ENCODE measurements at places on chromosomes 5 and 9.
A peak's percentile ranks its signal among the peaks of the same experiment; 100 is the strongest.

DNA sequence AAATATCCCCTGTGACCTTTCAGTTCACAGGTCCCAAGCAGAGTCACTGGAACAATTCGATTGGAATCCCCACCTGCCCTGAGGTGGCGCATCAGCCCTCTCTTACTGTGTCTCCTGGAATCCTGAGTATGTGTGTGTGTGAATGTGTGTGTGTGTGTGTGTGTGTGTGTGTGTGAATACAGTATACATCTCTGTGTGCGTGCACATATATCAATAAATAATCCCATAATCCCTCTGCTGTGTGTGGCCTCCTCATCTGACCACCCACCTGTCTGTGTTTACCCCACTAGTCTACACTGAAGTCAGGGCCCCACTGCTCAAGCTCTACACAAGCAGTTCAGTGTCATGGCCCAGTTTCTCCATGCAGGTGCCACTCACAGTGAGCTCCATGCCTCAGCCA lies 187.4 kb downstream of the ERCC6L2 start:
- no peak for DNase-seq

- no peak for DNase-seq
Observed at GRCh38 chr5:162558120-162558519, 490.5 kb downstream of the GABRG2 start.

- DNase-seq = peak; percentile 91
Observed at GRCh38 chr5:95591490-95591901, 28.4 kb upstream of the GPR150 start.

DNA sequence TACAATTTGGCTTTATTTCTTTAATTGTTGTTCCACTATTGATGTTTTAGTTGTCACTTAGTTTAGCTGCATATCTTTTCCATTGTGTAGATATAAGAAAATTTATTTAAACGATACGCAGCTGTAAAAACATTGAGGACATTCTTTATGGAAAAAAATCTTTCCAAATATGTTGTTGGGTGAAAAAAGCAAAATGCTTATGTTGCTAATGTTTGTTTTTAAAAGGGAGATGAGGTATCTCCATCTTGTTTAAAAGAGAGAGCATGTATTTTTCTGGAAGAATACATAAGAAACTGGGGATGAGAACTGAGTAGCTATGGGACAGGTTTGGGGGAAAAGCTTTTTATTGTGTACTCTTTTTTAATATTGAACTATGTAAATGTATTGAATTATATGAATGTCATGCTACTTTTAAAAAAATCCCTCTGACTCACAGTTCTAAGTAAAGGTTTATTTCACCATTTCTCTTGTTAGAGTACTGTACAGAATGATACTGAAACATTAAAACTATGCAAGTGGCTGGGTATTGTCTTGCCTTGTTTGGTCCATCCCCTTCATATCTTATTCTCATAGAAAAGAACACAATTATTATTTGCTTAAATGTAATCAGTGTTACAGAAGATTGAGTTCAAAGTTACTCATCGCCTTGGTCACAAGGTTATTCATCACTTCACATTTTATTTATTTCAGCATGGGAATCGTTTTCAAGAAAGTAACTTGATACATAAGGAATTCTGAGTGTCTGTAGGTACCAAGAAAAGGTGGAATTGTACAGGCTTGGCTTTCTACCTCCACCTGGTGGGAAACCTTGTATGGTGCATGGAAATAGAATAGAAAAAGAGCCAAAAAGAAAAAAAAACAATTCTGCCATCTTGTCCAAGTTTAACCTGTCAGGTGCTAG lies 85.8 kb downstream of the RIC1 start:
- peak; percentile 61 for DNase-seq

DNA sequence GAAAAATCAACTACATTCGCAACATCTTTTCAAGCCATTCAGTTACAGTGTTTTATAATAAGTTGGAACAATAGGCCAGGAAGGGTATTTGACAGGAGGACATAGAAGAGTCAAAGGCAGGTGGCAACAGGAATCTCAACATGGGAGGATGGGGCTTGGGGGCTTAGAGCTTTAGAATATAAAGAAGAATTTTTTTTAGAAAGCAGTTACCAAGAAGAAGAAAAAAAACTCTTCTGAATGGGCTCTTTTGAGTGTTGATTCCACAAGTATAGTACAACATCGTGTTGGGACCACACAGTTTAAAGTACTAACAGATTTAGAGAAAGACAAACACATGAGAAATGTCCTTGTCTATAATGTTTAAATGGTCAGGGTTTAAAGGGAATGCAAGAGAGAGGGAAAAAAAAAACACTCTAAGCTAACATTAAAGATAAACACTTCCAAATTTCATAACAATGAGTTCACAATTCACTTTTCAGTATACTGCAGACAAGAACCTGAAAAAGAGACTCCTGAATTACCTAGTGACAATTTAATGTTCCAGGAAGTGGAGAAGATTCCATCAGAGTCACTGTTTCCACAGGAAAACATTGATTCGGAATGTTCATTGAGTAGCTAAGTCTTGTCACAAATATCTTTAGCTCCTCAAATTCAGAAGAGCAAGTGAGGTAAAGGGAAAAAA lies 282.3 kb downstream of the DEPDC1B start:
- DNase-seq = no peak

GRCh38 chr9:99986642-99987041 lies 80.2 kb downstream of the STX17 start:
- DNase-seq = no peak
